ENCODE measurements at places on chromosomes 6 and 20.
A peak's percentile ranks its signal among the peaks of the same experiment; 100 is the strongest.

DNA sequence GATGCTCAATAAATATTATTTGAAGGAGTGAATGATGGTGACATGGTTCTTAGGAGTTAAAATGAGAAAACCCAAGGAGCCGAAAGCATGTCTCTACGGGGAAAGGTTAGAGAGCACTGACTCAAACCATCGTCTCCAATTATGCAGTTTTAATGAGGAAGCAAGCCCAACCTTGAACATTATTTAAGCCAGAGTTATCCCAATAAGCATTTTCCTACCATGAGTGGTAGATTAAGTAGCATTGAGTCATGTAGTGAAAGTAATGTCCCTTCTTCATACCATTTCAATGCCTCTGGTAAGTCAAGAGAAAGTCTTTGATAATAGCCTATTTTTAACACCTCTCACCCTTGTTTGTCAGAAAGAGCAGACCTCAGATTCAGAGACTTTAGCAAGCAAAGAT lies 13.5 kb downstream of the TSHZ2 start:
- no peak for DNase-seq

- no peak for DNase-seq
Observed at GRCh38 chr20:507761-508332, 35.7 kb downstream of the CSNK2A1 start.

DNA sequence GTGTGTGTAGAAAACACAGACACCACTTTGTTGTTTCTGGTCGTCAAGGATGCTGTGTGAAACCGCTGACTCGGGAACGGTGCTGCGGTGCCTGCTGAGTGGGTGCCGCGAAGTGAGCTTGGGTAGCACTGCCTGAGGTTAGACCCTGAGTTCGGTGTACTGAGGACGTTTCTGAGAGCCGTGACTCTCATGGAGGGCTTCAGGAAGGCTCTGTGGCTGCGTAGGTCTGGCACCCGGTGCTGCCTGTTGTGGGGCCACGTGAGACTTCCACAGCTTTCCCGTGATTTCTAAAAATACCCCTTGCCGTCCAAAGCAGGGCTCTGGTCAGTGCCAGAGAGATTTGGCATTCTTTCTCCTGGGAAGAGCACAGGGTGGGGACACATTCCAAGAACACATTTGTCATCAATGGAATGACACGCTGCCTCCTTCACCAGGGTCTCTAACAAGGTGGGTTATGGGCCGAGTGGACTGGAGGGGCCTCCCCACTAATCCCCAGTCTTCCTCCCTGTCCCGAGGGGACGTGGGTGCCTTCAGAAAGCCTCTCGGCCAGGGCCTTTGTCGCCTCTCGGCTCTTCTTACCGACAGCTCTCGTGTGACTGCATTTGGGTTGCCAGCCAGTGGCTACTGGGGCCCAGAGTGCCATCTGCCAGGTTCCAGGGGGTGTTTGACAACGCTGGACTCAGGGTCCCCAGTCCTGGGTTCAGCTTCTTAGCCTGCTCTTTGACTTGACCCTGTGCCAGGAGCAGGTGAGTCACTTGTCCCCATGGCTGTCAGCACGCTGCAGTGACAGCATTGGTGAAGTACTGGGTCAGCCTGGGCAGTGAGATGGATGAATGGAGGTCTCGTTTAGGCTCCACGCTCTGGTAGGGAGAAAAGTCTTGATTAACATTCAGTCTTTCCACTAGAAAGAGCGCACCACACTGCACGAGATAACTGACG lies 62.2 kb downstream of the SYNJ2 start:
- no peak for DNase-seq

GRCh38 chr6:85314586-85314985 lies 135.3 kb upstream of the NT5E start:
- no peak for DNase-seq

GRCh38 chr20:3146732-3147341 lies 12.8 kb downstream of the FASTKD5 start:
- no peak for DNase-seq

DNA sequence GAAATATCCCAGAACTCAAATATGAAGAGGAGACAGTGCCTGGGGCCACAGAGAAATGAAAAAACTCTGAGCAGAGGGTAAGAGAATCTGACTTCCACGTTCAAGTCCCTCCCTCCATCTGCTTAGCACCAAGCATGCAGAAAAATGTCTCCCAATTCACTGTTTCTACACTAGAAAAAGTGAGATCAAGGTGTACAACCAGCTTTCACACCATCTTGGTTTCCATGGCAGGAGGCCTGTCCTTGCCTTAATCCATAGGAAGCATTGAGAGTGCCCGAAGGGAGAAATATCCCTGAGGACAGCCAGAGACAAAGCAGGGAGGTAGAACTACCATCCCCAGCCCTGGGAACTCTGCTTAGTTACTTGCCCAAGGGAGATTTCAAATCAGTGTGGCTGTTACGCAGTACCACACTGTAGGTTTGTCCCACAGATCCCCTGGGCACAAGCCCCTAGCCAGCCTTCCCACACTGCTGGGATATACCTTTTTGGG lies 82.9 kb downstream of the SCML4 start:
- no peak for DNase-seq

DNA sequence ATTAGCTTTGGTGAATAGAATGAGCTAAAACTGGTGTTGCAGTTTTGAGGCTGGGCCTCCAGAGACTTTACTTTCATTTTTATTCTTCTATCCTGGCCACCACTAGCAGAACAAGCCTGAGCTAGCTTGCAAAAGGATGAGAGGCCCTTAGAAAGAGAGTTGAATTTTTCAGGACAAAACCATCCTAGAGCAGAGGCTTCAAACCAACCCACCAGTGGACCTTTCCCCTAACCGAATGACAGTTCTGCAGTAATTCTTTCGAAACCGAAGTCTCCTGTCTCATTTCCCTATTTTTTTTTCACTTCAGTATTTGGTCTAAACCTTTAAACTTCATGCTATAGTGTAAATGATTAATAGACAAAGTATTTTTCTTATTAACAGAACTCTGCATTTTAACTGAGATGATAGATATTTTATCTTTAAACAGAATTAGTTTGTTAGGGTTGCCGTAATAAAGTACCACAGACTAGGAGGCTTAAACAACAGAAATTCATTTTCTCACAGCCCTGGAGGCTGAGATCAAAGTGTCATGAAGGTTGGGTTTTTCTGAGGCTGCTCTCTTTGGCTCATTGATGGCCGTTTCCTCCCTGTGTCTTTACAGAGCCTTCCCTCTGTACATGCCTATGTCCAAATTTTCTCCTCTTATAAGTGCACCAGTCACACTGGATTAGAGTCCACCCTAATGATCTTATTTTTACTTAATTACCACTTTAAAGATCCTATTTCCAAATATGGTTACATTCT lies 80.6 kb upstream of the PAK5 start:
- no peak for DNase-seq

DNA sequence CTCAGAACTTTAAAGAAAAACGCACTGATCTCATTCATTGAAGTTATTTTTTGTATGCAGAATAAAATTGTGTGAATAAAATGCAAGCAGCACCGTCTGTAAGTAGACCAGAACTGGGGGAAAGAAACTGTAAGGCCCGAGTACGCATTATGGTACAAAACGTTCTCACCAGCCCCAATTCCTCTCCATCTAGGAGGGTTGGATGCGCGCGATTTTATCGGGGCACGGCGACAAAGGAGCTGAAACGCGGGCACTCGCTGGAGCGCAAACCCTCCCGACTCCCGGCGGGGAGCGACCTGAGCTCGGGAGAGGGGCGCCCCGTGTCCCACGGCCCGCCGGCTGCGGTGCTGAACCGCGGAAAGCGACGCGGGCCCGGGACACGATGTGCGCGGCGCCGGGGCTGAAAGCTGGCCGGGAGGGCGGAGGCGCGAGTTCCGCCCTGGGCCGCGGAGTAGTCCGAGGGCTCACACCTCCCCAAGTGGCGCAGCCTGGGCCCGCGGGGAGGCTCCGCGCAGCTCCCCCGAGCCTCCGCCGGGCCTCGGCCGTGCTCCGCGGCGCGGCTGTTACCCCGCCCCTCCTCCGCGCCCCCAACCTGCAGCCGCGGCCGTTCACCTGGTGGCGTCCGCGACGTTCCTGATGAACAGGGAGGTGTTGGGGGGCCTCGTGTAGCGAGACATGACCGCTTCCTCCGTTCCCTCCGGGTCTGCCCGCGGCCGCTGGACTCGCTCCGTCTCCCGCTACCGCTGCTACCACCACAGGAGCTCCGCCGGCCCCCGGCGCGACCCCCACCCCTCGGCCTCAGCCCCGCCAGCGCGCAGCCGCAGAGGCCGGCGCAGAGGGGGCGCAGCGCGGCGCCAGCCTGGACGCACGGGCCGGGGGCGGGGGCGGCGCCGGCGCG lies at the start of gene SRSF12:
SRSF12 (minus strand) TSS at position 861 of the 898 bp plus-strand sequence; CDS start at position 677, 184 bp downstream.
- peak; percentile 43 for DNase-seq

GRCh38 chr20:62825333-62825985 lies 8.6 kb downstream of the COL9A3 start:
- DNase-seq = no peak

- no peak for DNase-seq
Observed at GRCh38 chr6:139497345-139497961, 123.0 kb upstream of the CITED2 start.

- DNase-seq = no peak
Observed at GRCh38 chr20:23661002-23661429, 23.3 kb upstream of the CST3 start.

DNA sequence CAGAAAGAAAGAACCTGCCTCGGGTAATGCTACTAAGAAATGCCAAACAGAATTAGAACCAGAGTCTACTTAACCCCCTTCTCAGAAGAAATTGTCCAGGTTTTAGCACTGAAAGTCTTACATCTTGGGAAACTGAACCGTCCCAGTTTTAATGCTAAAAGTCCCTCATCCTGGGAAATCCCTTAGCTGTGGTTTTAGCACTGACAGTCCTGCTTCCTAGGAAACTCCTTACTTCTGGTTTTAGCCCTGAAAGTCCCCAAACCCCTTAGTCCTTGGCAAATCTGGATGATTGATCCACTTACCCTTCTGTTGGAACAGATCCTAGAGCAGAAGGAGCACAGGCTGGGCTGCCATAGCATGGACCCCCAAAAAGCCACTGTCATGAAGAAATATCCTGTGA lies 4.8 kb upstream of the TMEM14A start:
- no peak for DNase-seq

DNA sequence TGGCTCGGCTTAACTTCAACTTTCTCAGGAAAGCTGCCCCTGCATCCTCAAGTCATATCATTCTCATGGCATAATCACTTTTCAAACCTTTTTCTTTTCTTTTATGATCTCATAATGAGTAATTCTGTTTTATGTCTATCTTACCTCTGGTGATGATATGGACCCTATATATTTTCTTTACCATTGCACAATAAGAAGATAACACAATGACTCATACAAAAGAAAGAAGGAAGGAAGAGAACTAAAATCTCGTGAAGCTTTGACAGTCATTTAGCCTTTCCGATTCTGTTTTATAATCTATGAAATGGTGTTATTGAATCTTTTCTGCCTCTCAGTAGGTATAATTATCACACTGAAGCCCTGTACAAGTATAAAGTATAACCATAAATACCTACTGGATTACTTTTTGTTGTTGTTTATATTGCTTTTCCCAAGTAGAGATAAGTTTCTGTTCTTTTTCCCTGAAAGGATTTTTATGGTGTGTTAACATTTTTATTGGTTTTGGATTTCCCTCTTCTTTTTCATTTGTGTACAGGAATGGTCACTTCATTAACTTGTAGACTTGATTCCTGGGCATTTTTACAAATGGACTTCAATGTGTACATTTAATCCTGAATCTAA lies 300.9 kb downstream of the LAMA2 start:
- DNase-seq = no peak

GRCh38 chr6:137025786-137026730 lies 18.7 kb downstream of the IL20RA start:
- DNase-seq = no peak

DNA sequence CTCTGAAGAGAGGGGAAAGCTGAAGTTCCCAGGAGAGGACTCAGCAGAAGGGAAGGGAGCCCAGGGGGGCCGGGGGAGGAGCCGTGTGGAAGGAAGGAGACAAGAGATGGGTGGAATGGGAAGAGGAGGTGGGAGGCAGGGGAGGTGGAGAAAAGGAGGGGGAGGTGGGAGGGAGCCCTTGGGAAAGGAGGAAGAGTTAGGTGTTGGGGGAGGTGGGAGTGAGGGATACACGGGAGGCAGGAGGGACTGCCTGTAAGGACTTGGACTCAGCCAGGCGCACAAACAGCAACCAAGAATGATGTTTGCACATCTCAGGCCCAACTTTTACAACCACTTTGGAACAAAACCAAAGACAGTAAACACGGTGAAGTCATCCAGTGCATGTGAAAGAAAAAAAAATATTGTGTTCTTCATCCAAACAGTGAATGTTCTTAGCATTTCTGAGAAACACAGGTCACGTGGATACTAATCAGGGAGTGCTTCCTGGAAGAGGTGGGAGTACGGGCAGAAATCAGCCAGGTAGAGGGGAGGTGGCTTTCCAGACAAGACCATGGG lies 17.4 kb upstream of the LSM14B start:
- no peak for DNase-seq

DNA sequence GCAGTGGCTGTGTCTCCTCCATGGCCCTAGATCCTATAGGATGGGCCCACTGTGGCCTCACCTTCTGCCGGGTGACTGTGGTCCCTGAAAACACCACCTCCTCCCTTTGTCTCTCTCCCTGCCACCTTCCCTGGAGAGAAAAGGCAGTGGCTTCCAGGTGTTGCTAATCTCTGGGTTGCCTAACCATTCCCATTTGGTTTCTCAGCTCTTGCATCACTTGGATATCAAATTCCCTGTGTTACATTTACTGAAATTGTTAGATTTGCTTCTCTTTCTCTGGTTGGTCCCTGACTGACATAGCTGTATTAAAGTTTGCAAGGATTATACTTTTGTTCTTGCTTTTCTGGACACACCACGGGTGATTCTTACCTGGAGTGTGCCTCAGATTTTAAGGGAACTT lies 9.3 kb upstream of the ZFP64 start:
- DNase-seq = no peak

DNA sequence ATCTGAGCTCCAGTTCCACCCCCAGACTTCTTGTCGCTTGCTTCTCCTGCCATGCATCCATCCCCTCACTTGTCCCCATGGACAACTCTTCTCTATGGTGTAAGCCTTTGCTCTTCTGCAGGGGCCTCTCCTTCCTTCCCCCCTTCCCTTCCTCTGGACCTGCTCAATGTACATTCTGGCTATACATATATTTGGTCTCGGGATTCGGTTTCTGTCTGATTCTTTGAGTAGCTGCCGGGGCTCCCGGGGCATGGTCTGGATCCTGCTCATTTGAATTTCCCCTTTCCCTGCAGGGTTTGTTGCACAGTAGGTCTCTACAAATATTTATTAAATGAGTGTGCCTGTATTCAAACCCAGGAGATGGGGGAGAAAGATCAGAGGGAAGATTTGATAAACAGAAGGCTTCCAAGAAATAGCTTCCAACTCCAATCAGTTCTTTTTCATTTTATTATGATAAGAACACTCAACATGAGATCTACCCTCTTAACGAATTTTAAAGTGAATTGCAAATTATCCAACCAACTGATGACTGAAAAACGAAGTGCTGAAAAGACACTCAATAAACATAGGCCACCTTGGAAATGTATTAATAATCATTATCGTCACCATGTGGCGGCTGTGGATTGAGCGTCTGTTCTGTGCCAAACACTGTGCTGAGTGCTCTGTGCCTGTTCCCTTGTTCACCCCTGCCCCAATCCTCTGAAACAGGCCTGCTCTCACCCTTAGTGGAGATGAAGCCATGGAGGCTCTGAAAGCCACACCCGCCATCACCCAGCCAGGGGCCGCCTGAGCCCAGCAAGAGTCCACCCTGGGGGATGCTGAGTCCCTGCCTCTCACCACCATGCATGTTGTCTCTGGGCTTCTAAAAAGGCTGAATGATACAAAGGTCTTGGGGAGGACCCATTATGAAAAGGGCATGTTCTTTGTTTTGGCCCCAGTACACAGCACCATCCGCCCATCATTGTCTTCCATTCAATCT lies 34.3 kb upstream of the APCDD1L start:
- no peak for DNase-seq

- DNase-seq = no peak
Observed at GRCh38 chr6:106600329-106600728, 29.0 kb downstream of the RTN4IP1 start.

- DNase-seq = no peak
Observed at GRCh38 chr20:23879811-23880374, 345 bp upstream of the CST5 start.
